GM13977 (cell line): ENCODE measurements at places on chromosomes 1 and 21.

GRCh38 chr21:45546636-45547544 lies 4.7 kb upstream of the SLC19A1 start:
- DNase-seq = no peak

DNA sequence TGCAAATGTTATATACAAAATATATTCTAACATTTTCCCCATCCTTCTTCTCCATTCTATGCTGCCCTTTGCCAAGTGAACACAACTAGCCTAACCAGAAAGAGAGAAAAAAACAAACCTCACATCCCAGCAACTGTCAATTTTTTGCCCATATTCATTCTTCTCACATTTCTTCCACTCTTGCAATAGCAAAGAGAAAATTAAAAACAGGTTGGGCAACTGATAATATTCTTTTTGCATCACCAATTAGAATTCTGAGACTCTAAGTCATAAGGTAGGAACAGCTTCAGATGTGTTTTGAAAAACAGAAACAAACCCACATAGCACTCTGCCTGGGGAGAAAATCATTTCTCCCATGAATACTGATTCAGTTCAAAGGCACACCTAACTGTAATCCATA lies 25.2 kb upstream of the EXO1 start:
- no peak for DNase-seq

DNA sequence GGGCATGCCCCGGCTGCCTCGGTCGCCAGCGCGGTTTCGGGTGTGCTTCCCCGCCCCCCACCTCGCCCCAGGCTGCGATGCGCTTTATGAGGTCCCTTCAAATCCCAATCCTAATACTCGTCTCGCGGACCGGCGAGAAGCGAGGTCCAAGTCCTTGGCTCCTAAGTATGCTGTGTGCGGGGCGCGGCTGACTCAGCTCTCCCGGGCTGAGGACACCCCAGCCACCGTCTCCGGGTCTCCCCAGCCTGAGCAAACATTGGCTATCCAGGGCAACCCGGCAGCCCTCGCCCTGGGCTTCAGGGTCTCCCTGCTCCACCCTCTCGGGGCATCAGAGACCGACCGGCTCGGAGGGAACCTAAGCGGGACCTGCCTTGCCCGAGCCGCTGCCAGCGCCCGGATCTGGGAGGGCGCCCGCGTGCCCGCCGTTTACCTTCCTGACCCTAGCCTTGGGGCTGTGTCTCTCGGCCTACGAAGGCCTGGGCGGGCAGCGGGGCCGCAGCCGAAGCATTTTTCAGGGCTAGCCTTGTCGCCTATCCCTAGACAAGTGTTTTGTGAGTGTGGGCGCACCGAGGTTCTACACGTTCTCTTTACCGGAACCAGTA lies 1.2 kb downstream of the ITPKB start:
- no peak for DNase-seq

GRCh38 chr1:87201768-87202167 lies 126.9 kb upstream of the LMO4 start:
- DNase-seq = no peak

DNA sequence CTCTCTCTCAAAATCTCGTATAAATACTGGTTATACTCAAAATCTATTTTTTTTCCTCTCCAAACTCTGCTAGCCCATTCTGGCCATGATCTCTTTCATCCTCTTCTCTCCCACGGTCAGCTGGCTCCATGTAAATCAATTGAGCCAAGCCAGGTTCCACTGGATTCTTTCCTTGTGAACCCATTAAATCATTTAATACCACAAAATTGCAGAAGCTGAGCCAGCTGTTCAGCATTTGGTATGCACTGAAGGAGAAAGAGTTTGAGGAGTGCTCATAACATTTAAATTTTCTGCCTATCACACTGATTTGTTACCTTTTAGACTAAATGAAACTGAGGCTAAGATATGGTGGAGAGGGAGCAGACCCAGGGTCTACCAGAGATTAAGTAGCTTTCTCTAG lies 29.1 kb upstream of the TADA1 start:
- DNase-seq = no peak

- DNase-seq = peak; percentile 79
Observed at GRCh38 chr1:13828454-13829151, 128.6 kb downstream of the PRDM2 start.

- DNase-seq = no peak
Observed at GRCh38 chr1:185291652-185292051, 25.4 kb downstream of the IVNS1ABP start.

GRCh38 chr1:7424352-7424890 lies 346.7 kb upstream of the VAMP3 start:
- DNase-seq = no peak

DNA sequence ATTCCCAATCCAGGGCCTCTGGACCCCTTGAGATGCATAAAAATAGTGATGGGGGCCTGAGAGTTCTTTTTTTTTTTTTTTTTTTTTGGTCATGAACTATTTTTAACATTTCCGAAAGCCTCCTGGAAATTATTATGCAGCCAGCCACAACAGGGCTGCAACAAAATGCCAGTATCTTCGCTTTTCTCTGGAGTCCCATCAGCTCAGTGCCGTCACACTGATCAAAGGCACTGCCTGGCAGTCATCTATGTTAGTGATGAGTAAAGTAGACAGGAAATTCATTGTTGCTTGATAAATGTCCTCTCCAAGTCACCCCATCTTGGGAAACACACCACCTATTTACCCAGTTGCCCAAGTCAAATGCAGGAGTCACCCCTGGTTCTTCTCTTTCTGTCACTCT lies 15.2 kb upstream of the PEF1 start:
- DNase-seq = no peak
